ENCODE measurements at places on chromosomes 6 and 20.
A peak's percentile ranks its signal among the peaks of the same experiment; 100 is the strongest.

GRCh38 chr6:20265842-20266241 is 53.6 kb upstream of the MBOAT1 start:
- DNase-seq = no peak

- DNase-seq = peak; percentile 41
Measured at GRCh38 chr6:17086469-17086868, 15.4 kb upstream of the STMND1 start.

- DNase-seq = no peak
Measured at GRCh38 chr6:79170959-79171358, 63.5 kb downstream of the HMGN3 start.

DNA sequence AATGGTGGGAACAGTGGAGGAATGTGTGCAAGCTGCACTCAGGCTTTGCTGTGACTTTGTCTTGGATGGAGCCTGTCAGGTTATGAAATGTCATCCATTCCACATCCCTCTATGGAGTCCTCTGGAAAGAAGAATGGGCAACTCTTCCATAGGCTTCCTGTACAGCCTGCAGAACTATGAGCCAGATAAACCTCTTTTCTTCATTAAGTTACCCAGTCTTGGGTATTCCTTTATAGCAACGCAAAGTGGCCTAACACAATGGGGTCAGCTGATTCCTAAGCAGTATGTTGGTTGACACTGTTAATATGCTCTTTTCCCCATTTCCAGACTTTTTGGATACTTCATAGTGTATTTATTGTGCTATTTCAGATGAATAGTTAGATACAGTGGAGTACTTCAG is 75.8 kb upstream of the IYD start:
- no peak for DNase-seq

- peak; percentile 55 for DNase-seq
Measured at GRCh38 chr20:24363031-24363430, 106.4 kb upstream of the SYNDIG1 start.

- DNase-seq = no peak
Measured at GRCh38 chr6:104166055-104166668, 693.6 kb downstream of the HACE1 start.

DNA sequence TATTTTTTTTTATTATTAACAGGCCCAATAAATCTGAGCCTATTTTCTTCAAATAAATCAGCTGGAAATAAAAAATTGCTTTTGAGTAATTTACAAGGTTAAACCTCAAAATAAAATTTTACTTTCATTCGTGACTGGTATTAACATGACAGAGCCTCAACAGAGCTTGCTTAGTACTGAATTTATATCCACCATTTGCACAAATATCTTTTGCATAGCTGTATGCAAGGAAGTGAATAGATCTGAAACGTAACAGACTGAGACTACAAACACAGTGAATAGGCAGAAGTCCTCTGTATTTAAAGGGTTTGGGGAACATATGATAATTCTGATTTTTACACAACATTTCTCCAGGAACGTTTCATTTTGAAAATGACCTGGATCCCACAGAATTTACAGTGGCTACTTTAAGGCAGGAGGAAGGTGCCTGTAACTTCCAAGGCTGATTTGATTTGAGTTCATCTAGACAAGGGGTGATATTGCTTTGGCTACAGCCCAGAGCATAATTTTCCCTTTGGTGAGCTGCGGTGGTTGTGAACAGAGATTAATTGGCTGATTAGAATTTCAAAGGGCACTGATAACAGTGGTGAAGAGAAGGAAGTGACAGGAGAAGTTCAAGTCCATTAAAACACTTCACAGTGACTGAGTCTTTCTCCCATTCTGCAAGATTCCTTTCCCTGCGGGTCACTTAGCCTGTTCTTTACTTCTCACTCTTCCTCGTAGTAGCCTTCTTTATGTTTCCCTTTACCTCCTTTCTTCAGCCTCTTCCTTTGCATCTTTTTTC is 121.2 kb upstream of the SASH1 start:
- no peak for DNase-seq

DNA sequence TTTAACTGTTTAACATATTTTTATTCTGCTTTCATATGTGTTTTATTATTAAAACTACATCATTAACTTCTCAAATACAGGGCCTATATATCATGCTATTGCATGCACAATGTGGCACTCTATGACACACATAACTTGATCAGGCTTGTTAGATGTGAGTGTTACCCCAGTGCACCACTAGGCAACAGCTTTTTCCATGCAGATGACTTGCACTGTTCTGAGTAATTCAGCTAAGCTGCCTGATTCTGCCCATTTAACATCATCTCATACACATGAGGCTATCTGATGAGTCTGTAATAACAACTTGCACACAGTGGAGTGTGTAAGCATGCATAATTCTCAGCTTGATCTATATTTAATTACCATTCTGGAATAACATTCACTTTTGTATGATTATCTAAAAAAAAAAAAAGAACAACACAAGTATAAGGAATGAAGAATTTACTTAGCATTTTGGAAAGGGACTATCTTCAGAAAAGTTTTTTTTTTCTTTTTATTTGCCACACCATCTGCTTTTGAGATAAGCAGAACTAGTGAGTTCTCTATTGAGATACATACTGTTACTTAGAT is 83.1 kb downstream of the GRM1 start:
- DNase-seq = no peak

GRCh38 chr6:92977018-92977417 is 442.3 kb downstream of the EPHA7 start:
- DNase-seq = no peak

GRCh38 chr6:150301846-150302519 is 66.8 kb upstream of the IYD start:
- DNase-seq = no peak

DNA sequence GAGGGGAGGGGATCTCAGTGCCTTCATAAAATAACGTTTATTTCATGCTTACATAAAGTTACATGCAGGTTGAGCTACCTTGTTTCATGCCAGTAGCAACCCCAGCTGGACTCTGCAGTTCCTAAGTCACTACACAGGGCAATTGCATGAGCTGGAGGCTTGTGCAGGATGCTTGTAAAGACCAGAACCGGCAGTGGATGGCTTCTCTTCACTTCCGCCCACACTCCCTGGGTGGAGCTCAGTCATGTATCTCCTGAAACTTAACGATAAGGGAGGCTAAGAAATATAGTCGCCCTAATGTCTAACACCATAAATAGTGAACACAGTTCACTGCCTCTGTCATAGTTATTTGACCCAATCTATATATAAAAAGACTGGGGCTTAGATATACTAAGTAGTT is 99.4 kb upstream of the RAB32 start:
- DNase-seq = no peak

DNA sequence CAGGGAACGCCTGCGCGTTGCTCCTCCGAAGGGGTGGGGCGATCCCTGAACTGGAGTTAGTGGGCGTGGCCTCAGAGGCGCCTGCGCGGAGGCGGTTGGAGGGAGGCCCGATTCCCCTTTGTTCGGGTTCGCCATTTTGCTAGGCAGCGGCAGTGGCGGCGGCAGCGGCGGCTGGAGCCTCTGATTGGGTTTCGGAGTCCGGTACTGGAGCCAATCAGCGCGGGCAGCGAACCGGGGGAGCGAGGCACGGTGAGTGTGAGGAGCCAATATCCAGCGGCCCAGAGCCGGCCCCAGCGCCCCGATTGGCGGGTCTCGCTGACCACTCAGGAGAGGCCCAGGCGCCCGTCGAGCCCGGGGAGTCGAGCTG is at the start of gene NFYA:
Gene NFYA, plus strand, starts transcription at position 139 of the 367 bp plus-strand sequence. CDS start 6,116 bp downstream, outside the sequence.
- peak; percentile 99 for DNase-seq

GRCh38 chr6:131135244-131136020 is at the start of gene AKAP7:
Gene AKAP7, plus strand, starts transcription at chr6:131135467. Its CDS starts 297 bp downstream, at chr6:131135764.
- DNase-seq = peak; percentile 70

DNA sequence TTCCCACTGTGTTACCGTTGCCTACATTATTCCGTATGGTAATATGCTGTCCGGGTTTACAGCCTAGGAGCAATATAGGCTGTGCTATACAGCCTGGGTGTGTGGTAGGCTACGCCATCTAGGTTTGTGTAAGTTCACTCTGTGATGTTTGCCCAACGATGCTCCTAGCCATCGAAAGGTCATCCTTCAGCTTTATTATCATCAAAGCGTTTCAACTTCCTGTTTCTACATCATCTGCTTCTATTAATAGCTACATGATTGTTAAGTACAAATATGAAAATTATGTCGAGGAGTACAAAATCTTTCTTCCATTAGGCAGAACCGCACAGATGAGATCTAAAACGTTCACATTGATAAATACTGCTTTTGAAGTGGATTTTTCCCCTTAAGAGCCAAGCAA is 69.9 kb downstream of the PPP1R14C start:
- DNase-seq = no peak

- DNase-seq = no peak
Measured at GRCh38 chr6:99110029-99110428, 162.3 kb upstream of the FBXL4 start.

GRCh38 chr6:125747589-125748405 is 1.6 kb upstream of the HEY2 start:
- DNase-seq = peak; percentile 42

- no peak for DNase-seq
Measured at GRCh38 chr6:13080462-13081188, 247.7 kb downstream of the TBC1D7 start.

- no peak for DNase-seq
Measured at GRCh38 chr20:7257692-7258466, 490.4 kb downstream of the BMP2 start.

DNA sequence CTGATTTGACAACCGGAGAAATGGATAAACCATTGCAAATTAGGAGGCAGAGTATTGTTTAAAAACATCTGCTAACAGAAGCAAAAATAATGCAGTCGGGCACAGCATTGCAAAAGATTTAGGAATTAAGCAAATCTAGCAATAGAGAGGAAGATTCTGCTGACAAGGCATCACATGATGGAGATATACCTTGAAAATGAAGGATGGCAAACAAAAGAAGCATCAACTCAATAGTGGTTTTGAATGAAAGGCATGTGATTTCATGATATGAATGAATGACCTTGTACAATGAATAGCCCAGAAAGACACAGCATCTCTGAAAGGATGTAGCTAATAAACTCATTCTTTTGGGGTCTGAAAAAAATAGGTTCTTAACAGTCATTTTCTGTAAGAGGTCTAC is 8.6 kb upstream of the RBM39 start:
- DNase-seq = no peak

DNA sequence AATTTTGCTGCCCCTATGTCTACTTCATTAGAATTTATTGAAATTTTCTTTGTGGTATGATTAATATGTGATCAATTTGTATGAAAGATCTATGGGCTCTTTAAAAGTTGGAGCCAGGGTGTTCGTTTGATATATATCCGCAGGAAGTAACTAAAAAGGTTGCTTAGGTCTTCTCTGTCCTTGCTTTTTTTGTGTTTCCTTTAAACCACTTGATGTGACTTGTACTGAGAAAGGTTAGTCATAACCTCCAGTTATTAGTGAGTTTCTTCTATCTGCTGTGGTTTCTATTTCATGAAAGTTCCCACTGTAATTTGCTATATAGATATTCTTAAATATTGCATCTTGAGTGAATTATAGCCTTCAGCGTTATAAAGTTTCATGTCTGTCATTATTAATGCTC is 585.3 kb upstream of the ARID1B start:
- no peak for DNase-seq

DNA sequence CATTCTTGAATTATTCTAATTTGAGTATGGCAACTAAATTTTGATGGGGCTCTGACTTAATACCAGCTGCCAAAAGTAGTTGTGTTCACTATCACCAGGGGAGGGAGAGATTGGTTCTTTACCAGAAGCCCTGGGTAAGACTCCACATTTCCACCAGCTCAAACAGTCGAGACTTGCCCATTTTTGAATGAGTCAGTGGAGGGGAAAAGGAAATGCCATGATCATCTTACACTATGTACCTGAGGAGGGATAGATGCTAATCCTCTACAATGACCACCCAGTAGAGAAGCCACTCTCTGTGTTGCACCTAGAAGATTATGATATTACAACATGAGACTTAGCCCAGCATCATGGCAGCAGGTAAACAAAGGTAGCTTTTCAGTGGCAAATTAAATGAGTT is 77.0 kb upstream of the SGK1 start:
- DNase-seq = no peak

DNA sequence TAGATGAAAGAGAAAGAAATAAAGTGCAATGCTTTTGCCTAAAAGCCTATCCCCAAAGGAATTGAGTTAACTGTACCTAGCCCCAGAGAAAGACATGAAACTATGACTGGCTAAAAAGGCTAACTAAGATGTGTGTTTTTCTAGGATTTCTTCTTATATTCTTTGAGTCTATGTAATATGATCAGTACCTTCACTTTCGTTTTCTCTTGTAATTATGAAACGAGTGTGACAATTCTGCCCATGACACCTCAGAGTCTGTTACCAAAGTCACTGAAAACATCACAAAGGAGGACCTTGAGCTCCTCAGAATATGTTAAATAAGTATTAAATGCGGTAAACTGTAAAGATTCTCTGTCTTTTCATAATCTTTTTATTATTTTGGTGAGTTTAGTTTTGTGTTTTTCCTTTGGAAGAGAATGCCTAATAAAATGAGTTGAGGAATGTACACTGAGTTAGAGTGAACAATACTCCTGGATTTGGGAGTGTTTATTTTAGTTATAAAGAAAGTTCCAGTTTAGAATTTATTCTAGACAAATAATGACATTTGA is 141.3 kb downstream of the FUT9 start:
- no peak for DNase-seq

DNA sequence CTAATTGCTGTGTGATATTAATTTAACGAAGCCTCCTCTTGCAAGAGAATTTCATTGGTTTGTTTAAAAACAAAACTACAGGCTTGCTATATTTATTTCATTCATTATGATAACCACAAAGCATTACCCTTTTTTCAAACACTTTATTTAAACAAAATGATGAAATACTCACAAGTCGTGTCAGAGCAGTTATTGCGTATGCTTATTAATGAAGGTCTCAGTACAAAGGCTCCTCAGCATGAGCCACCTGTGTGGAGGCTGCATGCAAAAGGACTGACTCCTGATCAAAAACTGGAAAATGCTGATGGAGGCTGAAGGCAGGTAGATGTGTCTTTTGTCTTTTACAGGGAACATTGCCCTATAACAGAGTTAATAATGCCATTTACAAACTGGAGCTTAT is 130.5 kb downstream of the CRYBG1 start:
- DNase-seq = no peak

DNA sequence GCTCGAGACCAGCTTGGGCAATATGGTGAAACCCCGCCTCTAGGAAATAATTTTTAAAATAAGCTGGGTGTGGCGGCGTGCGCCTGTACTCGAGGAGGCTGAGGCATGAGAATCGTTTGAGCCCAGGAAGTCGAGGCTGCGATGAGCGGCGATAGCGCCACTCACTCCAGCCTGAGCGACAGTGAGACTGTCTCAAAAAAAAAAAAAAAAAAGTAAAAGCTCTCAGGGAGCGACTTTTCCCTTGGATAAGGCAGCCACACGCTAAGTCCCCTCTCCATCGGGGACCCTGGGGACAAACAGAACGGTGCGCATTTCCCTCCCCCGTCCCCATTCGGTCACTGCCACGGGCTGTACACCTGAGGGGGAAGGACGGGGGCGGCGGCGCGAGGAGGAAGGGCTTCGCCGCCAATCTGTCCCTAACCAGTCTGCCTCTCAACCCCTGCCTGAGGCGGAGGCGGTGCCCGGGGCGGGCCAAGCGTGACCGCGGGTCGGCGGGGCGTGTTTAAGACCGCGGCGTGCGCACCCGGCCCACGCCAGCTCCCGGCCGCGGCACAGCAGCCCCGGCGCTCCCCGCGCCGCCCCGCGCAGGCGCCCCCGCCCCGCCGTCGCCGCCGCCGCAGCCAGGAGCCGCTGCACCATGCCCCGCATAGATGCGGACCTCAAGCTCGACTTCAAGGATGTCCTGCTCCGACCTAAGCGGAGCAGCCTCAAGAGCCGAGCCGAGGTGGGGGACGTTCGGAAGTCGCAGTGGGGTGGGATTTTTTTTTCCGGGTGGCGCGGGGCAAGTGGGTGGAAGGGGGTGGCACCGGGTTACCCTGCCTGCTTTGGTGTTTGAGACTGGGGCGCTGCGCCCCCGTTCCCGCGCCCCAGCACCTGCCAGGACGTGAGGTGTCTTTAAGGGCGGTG is at the start of gene GMPR:
Gene GMPR, plus strand, starts transcription at position 531 of the 906 bp plus-strand sequence. Its CDS starts 107 bp downstream, at position 638.
- peak; percentile 97 for DNase-seq
